Cortex of kidney (tissue), 1 donor: ENCODE measurements at places on chromosomes 13 and 19.

DNA sequence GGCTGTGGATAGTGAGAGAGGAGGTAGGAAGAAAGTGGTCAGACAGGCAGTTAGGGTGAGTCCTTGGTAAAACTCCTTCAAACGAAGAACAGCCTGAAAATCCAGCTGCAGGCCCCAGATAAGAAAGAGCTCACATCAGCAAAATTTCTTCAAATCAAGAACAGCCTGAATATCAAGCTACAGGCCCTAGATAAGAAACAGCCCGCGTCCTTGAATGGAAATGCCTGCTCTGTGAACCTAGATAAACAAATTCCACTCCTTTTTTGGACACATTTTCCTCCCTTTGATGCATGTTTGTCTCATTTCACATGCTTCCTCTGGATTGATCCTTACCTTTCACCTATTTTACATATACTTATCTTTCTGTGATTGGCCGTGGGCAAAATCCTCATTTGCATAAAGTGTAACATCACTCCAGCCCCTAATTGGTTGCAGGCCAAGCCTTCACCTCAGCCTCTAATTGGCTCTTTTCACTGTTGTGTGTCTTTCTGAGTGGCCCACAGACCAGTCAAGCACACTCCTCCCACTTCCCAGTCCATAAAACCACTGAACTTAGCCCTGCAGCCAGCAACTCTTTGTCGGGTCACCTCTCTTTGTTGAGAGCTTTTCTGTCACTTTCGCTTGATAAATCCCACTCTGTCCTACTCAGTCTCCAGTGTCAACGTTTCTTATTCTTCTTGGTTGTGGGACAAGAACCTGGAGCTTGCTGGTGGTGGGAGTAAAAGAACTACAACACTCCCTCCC, 6.0 kb upstream of the SULT2A1 start:
- DNase-seq = no peak

GRCh38 chr19:2976609-2977000, 759 bp upstream of the TLE6 start:
- DNase-seq = no peak

DNA sequence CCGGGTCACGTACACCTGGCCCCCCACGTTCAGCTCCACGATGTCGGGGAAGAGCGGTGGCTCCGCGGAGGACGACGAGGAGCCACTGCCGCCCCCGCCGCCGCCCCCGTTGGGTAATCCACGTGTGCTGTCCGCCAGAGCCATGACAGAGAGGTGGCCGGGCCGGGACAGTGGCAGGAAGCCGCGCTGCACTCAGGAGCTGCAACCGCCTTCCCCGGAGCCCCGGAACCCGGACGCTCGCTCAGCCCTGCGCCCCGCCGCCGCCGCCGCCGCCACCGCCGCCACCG, 257 bp downstream of the KCTD12 start:
- no peak for DNase-seq

DNA sequence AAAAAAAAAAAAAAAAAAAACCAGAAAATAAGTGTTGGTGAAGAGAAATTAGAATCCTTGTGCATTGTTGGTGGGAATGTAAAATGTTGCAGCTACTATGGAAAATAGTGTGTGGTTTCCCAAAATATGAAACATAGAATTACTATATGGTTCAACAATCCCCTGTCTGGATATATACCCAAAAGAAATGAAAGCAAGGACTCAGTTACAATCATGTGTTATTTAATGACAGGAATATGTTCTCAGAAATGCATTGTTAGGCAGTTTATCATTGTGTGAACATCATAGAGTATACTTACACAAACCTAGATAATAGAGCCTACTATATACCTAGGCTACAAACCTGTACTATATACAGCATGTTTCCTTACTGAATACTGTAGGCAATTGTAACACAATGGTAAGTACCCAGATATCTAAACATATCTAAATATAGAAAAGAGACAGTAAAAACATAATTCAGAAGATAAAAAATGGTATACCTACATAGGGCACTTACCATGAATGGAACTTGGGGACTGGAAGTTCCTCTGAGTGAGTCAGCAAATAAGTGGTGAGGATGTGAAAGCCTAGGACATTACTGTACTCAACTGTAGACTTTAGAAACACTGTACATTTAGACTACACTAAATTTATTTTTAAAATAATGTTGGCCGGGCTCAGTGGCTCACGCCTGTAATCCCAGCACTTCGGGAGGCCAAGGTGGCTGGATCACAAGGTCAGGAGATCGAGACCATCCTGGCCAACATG, 25.7 kb upstream of the SLC7A1 start:
- DNase-seq = no peak

GRCh38 chr19:49684251-49684982, 5.0 kb upstream of the ADM5 start:
- no peak for DNase-seq

GRCh38 chr13:77016888-77017623, 9.9 kb downstream of the FBXL3 start:
- DNase-seq = no peak

DNA sequence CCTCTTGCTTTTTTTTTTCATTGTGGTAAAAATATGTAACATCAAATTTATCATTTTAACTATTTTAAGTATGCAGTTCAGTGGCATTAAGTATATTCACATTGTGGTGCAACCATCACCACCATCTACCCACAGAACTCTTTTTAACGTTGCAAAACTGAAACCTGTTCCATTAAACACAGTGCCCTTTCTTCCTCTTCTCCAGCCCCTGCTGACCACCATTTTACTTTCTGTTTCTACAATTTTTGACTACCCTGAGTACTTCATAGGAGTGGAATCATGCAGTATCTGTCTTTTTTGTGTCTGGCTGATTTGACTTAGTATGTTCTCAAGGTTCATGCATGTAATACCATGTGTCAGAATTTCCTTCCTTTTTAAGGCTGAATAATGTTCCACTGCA, 153.1 kb downstream of the FGF9 start:
- DNase-seq = no peak

DNA sequence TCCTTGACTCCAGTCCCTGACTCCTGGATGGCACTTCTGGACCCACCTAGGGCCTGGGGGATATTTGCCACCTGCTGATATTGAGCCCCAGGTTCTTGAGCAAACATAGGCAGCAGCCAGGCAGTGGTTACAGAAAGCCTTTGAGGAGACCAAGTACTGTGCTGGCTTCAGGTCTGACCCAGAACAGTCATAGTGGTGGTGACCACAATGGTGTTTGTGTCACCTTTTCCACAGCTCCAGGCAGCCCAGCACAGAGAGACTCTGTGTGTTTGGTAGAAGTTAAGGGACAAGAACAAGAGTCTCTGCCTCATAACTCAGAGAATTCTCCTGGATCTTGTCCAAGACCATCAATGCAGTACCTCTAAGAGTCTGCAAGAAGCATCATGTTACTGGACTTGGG, 14.6 kb upstream of the CLC start:
- no peak for DNase-seq
